CD8-positive, alpha-beta memory T cell (primary cell): ENCODE measurements at places on chromosomes 4 and X. TPM values are rescaled to one million over a fixed set of nuclear protein-coding genes. Genes with fewer than 3 reads are reported as not detected.

GRCh38 chrX:14209034-14209433 is 179.3 kb upstream of the GEMIN8 start:
- no peaks in the 10 kb centered on the region for H3K27me3 ChIP-seq
- no peak overlapping the region for H3K4me3 ChIP-seq
- H3K27ac ChIP-seq = no peak overlapping the region

DNA sequence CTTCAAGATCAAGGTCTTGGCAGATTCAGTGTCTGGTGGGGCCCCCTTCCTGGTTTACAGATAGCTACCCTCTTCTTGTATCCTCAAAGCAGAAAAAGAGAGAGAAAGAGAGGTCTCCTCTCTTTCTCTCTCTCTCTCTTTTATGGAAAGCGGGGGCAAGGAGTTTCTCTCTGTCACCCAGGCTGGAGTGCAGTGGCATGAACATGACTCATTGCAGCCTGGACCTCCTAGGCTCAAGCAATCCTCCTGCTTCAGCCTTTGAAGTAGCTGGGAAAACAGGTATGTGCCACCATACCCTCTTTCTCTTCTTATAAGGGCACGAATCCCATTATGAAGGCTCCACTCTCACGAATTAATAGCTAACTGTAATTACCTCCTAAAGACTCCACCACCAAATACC is 20.2 kb downstream of the RAB9B start:
- no peak overlapping the region for H3K27ac ChIP-seq
- no peak for DNase-seq
- H3K36me3 ChIP-seq = no peaks in the 10 kb centered on the region

GRCh38 chrX:145817331-145818185 is at the start of gene SLITRK2:
Gene SLITRK2 (plus strand): TSS chrX:145817829. CDS start chrX:145822426, 4,597 bp downstream.
- H3K36me3 ChIP-seq = no peaks in the 10 kb centered on the region
- no peaks in the 10 kb centered on the region for H3K4me1 ChIP-seq
- H3K4me3 ChIP-seq = no peak within 1 kb of the TSS
- no peaks in the 10 kb centered on the region for H3K27me3 ChIP-seq
- no peak within 1 kb of the TSS for H3K27ac ChIP-seq
- no peak for DNase-seq

DNA sequence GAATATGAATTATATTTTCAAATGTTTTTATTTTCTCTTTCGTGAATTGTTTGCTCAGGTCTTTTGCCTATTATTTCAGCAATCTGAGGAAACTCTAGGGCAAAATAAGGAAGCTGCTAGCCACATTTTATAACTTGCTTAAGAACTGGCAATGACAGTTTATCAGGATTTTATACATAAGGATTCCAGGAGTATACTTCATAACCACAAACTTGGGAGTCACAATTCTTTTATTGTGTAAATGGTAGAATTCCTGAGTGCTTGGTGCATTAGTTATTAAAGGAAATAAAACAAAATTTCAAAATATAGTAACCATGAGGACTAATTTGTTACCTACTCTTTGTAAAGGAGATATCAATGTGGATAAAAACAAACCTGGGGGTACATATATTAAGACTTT is 54.4 kb downstream of the PALLD start:
- H3K4me1 ChIP-seq = no peaks in the 10 kb centered on the region
- H3K27me3 ChIP-seq = no peaks in the 10 kb centered on the region
- DNase-seq = no peak
- H3K36me3 ChIP-seq = no peaks in the 10 kb centered on the region
- no peak overlapping the region for H3K27ac ChIP-seq

GRCh38 chr4:146110871-146111485 is 64.5 kb upstream of the LSM6 start:
- DNase-seq = no peak
- no peaks in the 10 kb centered on the region for H3K36me3 ChIP-seq
- no peaks in the 10 kb centered on the region for H3K27me3 ChIP-seq
- H3K27ac ChIP-seq = no peak overlapping the region
- no peaks in the 10 kb centered on the region for H3K4me1 ChIP-seq
- no peak overlapping the region for H3K4me3 ChIP-seq

DNA sequence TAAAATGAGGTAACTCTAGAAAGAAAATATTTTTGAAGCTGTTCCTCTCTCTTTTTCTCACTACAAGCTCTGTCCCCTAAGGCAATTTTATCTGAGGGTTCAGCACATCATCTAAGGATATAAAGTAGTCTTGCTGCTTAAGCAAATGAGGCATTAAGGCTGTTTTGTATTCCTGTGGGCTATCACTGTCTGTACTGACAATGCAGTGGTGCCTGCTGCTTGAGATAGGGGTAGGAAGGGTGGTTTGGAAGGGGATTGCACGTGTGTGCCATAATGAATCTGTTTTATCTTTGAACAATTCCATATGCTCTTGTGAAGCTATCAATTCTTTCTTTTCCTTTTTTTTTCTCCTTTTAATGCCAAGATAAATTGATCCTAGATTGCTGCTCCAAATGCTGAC is 128.0 kb upstream of the ATOH1 start:
- no peak for DNase-seq
- H3K4me3 ChIP-seq = no peak overlapping the region
- H3K4me1 ChIP-seq = no peaks in the 10 kb centered on the region
- no peak overlapping the region for H3K27ac ChIP-seq
- H3K36me3 ChIP-seq = no peaks in the 10 kb centered on the region

DNA sequence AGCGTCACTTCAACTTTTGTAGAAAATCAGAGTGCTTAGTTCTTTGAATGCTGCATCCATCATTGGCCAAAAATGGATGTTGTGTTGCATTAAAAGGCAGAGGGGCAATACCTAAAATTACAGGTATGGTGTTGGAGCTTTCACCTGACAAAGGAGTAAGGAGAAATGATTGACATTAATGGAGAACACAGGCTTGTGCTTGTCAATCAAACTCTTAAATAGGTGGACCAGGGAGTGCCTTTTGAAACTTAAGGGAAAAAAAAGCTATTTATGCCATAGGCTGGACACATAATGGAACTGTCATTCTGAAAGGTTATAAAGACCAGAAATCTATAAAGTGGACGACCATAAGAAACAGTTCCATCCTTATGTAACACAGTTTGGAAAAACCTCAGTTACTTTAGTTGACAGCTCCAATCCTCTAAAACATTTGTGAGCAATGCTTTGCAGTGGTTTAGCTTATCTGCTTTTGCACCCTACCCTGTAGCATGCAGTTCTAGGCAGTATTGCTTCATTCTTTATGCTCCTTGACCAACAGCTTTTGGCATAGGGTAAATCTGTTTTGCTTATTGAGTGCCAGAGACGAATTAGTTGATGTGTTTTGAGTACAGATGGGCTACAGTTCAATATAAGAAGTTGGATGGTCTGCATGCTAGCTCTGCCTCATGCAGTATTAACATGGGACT is 2.4 kb downstream of the HADH start:
- no peak for DNase-seq
- no peak overlapping the region for H3K4me3 ChIP-seq
- H3K27ac ChIP-seq = no peak overlapping the region
- H3K4me1 ChIP-seq = peaks cover 25% of the 10 kb centered on the region

FMR1NB gene
- not detected for total RNA-seq
